ENCODE measurements at places on chromosomes 1 and 21.
A peak's percentile ranks its signal among the peaks of the same experiment; 100 is the strongest.

GRCh38 chr1:94056171-94056570 lies 64.8 kb downstream of the ABCA4 start:
- DNase-seq: no peak

DNA sequence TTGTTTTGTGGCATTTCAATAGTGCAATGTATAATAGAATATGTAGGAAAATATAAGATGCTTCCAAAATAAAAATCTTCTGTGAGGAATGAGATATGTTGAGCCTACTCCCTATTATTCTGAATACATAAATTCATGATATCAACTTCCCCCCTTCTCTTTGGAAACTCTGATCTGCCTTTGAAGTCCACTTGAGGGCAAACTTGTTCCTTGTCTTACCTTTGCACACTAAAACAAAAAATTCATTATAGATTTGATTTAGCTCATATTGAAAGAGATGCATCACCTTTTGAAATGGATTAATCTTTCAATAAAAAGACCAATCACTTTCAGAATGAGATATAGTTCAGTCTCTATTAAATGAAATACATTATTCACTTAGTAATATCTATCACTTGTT lies 580.7 kb upstream of the ADGRL4 start:
- DNase-seq: peak; percentile 10

DNA sequence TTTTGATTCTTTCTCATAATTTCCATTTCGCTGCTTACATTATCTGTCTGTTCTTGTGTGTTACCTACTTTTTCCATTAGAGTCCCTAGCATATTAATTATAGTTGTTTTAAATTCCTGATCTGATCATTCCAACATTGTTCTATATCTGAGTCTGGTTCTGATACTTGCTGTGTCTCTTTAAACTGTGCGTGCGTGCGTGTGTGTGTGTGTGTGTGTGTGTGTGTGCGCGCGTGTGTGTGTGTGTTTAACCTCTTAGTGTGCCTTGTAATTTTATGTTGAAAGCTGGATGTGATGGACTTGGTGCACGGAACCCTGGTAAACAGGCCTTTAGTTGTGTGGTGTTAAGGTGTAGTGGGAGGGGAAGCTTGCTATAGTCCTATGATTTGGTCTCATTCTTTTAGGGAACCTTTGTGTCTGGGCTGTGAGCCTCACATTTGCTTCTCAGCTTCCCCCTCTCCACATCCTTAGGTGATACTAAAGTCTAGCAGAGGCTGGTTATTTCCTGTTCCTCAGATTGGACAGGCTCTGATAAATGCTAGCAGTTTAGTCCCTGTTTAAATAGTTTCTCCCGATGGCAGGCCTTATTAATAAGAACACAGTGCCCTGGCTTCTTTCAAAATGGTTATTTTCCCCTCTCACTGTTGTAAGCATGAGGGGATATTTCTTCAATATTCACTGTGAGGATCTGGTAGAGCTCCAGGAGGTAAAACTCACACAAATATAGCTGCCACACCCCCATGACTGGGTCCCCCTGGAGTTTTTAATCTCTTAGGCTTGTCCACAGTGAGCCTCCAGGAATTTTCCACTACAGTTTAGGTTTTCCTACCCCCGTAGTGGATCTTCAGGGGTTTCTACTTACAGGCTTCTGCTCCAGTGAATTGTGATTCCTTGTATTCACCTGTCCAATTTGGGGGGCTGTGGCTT lies 118.3 kb downstream of the GALNT2 start:
- DNase-seq: no peak

GRCh38 chr1:44594871-44595735 lies 79.2 kb downstream of the TMEM53 start:
- DNase-seq: peak; percentile 79

GRCh38 chr1:233387585-233387984 lies 60.1 kb downstream of the MAP3K21 start:
- DNase-seq: no peak

DNA sequence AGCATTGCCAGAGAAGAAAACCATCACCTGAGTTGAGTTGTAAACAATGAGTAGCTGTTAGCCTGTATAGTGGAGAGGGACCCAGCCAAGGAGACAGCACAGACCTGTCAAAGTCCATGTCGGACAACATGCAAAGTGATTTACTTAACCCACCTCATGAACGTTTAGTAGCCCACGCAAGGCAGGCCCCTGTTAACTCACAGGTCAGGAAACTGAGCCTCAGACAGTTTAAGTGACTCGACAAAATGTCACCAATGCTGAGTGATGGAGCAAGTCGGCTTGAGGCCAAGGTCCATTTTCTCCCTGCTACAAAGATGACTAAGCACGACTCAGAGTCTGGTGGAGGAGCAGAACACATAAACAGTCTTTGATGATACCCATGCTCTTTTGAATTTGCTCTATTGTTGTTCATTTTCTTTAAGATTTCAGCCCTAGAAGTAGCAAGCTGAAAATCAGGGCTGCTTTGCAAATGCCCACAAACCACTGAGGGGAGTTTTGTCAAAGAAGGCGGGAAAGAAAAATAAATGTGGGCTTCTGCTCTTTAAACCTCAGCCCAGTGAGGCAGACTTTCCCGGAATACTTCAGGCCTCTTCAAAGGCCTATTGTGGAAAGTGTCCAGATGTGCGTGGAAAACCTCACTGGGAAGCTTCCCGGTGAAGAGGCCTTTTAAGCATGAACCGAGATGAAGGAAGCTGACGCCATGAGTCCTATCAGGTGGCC lies 83.8 kb upstream of the HOOK1 start:
- peak; percentile 85 for DNase-seq

DNA sequence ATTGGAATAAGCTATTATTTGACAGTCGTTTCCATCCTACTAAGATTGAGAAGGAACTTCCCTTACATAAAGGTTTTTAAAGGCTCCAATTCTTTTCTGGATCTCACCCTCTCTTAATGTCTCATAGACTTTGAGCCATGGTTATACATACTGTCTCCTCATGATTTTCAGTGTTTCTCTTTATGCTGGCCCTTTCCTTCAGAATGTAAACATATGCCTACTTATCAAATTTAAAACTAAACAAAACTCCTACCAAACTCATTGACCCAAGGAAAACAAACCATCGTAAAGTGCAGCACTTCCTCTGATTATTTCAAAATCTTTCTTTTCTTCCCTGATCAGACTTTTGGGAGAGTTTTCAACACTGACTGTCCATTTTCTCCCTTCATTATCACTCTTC lies 163.4 kb upstream of the DPYD start:
- no peak for DNase-seq

- peak; percentile 43 for DNase-seq
These were observed 383.8 kb upstream of the VAMP3 start for GRCh38 chr1:7387053-7387927.

GRCh38 chr1:151060007-151060656 lies at the start of gene MLLT11:
Gene MLLT11 (plus strand): TSS chr1:151060397. CDS start chr1:151067225, 6,828 bp downstream.
- peak; percentile 94 for DNase-seq

- DNase-seq: no peak
These were observed 165.3 kb downstream of the FASLG start for GRCh38 chr1:172824209-172824608.

DNA sequence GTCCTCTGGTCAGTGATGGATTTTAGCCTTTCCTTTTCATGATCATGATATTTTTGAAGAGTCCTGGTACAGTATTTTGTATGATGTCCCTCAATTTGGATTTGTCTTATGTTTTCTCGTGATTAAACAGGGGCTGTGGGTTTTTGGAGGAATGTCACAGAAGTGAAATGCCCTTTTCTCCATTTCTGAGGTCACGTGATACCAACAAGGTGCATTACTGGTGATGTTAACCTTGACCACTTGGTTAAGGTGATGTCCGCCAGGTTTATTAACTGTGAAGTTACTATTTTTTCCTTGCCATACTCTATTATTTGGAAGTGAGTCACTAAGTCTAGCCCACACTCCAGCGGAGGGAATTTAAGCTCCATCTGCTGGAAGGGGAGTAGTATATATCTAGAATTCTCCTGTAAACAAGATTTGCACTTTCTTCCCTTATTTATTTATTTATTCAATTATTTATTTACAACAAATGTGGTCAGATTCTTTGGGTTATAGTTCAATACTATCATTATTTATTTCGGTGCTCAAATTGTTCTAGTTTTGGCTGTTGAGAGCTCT lies 123.4 kb downstream of the HIVEP3 start:
- DNase-seq: no peak

DNA sequence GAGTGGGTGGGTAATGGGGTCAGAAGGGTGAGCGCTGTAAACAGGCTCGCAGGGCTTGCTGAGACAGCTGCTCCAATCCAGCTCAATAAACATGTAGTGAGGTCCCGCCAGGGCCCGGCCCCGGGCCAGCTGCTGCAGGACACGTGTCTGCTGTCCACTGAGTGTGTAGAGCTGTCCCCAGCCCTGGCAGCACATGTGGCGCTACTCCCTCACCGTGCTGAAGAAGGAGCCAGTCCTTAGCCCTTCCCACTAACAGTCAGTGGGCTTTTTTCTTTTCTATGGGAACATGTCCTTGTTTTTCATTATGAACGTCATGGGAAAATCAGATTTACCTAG lies 78.9 kb upstream of the C1orf174 start:
- DNase-seq: peak; percentile 77

GRCh38 chr1:223824287-223824686 lies 21.5 kb downstream of the TP53BP2 start:
- no peak for DNase-seq

- DNase-seq: peak; percentile 4
These were observed 257.2 kb upstream of the AJAP1 start for GRCh38 chr1:4397196-4397595.

GRCh38 chr1:213997038-213997771 lies 9.4 kb downstream of the PROX1 start:
- DNase-seq: peak; percentile 93

DNA sequence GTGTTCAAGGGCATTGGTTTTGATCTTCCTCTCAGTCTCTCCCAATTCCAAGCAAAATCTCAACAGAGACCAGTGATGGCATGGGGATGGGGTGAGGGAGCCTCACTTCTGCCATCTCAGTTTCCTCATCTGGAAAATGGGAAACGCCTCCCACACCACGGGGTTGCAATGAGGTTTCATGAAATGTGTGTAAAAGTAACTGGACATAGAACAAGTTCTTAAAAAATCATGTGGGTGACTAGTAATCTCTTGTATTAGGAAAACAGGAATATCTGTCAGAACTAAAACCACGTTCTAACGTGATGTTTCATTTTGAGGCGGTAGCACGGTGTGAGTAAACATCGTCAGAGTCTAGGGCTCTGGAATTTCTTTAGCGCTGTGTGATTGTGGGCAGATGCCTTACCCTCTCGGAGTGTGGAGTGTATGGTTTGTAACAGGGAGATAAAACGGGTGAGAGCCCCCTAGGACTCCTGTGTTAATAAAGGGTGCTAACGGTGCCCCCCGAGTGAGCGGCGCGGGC lies 55.5 kb upstream of the DNAJC6 start:
- no peak for DNase-seq

DNA sequence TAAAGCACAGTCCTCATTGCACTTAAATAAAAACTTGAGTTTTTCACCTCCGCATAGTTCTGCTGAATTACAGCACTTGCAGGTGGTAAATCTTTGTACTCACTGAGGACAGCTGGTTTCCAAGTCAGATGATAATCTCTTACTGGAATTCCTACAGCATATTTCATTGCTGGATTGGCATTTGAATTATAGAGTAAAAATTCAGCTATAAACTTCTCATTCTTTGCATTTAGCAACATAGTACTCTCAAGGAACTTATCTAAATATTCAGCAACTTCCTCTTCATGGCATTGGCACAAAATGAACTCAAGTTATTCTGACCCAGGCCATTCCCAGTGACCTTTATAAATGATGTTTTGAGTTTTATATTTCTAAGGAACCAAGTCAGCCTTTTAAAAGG lies 23.4 kb downstream of the GORAB start:
- DNase-seq: no peak

DNA sequence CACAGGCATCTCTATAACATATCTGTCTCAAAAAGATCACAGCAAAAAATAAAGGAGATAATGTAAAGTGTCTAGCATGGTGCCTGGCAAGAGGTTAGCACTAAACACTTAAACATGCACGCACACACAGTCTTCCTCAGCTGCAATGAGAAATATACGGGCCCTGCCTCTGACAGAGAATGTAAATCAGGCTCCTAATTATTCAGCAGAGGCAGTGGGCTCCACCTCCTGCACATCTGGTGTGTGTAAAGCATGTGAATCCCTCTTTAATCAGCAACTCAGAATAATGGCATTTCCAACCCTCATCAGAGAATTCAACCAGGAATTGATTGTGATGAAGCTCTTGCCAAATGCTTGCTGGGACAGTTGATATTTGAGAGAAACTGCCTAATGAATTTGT lies 85.6 kb upstream of the KCNA3 start:
- no peak for DNase-seq

DNA sequence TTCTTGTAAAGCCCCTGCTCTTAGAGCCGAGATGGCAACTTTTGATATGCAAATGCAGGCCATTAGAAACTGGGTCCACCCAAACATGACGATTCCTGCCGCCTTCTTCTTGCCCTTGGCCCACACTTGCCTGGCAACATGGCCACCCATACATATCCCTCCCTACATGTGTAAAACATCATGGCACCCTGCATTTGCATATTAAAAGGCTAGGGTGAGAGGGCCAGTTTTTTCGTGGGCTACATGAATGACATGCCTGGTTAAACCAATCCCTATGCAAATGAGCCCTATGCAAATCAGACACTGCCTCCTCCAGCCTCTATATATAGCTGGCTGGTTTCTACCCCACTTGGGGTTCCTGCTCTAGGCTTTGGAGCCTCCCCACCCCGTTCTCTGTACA lies 18.8 kb downstream of the PLA2G2A start:
- DNase-seq: no peak

DNA sequence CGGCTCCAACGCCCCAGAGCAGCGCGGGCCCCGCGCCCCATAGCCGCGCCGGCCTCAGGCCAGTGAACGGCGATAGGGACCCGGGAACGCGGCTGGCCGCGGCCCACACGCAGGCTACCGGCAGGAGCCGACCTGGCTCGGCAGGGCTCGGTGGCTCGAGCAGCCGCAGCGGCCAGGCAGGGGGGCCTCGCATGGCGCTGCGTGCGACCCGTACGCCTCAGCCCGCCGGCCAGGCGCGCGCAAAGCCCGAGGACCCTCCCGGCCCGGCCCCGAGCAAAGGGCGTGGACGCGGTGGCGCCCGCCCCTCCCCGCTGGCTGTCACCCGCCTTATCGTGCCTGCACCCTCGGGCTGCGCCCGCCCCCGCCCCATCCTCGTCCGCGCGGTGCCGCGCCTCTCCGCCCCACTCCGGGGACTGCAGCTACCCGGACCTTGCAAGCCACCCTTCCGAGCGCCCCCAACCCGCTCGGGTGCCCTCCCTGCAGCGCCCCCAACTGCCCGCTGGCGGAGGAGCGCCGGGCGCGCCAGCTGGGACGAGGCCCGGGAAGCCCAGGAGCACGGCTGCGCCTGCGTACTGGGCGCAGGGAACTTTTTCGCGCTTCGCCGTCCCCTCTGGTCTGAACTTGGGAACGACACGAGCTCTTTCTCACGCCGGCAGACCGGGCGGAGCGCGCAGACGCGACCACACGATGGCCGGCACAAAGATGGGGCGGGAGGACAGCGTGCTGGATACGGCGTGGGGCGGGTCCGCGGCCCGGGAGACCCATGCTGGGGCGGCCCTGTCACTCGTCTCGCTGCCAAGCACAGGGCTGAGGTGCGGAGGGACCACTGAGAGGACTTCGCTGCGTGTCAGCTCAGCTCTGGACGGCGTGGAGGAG lies at the start of gene ABCB10:
Gene ABCB10, minus strand, starts transcription at position 248 of the 876 bp plus-strand sequence. Its CDS starts 55 bp downstream, at position 193.
- peak; percentile 99 for DNase-seq

GRCh38 chr1:63319046-63320021 lies 3.0 kb upstream of the FOXD3 start:
- peak; percentile 28 for DNase-seq

GRCh38 chr1:50913954-50914353 lies 46.1 kb downstream of the FAF1 start:
- DNase-seq: no peak
